ENCODE measurements at places on chromosomes 13 and 19.

DNA sequence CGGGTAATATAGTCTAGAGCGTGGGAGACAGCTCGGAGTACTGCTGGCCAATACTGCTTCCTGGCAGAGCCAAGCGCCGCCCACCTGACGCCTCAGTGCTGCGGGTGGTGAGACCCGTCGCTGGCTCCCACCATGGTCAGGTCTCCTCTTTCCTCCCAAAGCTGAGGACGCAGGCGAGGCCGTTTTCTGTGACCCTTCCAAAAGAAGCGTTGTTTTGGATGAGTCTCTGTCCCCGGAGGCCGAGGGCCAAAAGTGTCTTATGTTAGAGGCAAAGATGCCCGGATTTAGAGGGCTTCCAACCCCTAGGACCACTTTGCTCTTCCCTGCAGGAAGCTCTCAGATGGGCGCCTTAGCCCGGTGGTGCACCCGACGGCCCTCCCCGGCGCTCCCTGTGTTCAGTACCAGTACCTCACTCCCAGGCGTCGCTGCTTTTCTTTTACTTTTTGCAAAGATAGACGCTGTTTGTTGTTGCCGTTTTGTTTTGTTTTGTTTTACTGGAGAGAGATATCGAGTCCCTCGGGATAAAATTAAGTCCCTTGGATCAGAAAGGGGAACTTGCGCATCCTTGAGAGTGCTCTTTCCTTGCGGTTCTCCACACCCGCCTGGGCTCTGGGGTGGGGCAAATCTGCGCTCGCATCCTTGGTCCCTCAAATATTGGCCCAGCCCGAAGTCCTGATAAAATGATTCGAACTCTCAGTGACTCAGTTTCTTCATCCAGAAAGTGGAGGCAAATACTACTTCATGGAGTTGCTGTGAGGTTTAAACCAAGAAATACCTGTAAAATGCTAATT is 7.0 kb downstream of the PDX1 start:
- DNase-seq: no peak

- DNase-seq: no peak
Measured at GRCh38 chr19:14310055-14310454, 71.2 kb upstream of the ADGRE5 start.

DNA sequence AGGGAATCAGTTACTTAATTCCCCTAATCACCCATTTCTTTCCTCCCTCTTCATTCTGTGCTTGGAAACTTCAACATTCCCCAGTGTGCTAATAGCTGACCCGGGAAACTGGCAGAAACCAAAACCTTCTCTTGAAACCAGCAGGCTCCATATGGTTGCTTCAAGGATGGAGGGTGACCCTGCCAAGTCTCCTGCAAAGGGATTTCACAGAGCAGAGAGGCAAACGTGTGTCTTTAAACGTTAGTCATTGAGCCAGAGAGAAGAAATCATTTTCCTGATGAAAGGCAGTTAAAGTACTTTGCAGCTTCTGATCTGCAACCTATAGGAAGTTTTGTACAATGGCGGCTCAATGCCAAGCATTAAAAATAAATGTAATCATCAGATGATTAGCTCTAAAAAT is 220.9 kb downstream of the POU4F1 start:
- DNase-seq: no peak

DNA sequence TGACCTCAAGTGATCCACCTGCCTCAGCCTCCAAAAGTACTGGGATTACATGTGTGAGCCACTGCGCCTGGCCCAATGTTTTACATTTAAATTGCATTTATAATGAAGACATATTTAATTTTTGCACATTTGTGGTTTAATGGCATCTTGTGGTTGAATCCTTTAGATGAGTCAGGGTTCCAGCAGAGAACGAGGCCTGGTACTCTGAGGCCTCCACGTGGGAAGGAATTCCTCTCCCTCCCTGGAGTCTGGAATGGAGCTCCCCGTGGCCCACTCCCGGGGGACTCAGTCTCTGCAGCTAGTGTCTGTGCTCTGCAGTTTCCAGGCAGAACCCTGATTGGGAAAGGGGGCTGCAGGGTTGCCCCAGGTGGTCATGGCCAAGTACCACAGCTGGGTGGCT is 24.2 kb downstream of the ZFR2 start:
- DNase-seq: no peak

DNA sequence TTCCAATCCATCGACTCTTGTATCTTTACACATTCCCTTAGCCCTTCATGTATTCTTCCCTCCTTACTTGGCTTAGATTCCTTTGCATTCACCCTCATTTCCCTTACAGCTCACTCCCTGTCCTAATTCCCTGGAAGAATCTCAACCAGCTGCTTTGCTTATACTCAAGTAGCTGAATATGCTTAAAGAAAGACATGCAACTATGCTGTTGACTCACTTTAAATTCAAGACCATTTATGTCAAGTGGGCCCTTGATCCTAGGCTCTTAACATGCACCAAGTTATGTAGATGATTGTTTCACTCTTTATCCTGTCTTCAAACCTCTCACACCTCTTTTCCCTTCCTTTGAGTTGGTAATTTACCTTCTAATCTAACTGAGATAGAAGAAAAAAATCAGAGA is 7.4 kb downstream of the CCDC122 start:
- no peak for DNase-seq

DNA sequence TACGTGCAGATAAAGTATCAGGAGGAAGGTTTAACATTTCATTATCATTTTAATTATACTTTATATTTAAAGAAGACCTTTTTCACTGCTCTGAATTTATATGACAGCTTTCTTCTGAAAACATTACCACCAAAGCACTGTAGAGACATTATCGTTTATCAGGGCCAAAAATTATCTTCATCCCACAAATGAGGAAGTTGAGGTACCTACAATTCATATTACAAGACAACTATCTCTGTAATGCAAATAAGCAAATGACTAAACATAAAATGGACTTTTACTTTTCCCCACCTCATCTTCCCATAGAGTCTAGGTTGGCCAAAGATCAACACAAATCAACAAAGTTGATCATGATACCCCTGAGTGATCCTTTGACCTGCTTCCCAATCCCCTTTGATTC is 30.9 kb upstream of the SMAD9 start:
- no peak for DNase-seq

- no peak for DNase-seq
Measured at GRCh38 chr19:40808497-40808896, 9.5 kb downstream of the EGLN2 start.

DNA sequence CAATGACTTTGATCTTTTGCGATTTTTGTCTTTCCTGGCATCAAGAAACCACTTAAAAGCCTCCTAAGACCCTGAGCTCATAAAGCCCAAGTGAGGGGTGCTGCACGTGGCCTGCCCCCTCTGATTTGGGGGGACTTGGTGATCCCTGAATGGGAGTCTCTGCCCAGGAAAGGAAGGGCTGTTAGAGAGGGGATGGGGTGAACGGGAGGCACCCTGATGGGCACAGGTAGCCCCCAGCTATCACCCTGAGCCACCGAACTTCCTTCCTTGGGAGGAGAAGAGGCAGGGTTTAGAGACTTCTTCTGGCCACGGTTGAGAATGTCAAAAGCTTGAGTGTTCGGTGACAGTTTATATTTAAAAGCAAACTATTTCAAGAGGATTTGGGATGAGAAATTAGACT is 305.5 kb downstream of the ZNF536 start:
- DNase-seq: no peak

- no peak for DNase-seq
Measured at GRCh38 chr13:113499936-113500335, 9.4 kb upstream of the DCUN1D2 start.

DNA sequence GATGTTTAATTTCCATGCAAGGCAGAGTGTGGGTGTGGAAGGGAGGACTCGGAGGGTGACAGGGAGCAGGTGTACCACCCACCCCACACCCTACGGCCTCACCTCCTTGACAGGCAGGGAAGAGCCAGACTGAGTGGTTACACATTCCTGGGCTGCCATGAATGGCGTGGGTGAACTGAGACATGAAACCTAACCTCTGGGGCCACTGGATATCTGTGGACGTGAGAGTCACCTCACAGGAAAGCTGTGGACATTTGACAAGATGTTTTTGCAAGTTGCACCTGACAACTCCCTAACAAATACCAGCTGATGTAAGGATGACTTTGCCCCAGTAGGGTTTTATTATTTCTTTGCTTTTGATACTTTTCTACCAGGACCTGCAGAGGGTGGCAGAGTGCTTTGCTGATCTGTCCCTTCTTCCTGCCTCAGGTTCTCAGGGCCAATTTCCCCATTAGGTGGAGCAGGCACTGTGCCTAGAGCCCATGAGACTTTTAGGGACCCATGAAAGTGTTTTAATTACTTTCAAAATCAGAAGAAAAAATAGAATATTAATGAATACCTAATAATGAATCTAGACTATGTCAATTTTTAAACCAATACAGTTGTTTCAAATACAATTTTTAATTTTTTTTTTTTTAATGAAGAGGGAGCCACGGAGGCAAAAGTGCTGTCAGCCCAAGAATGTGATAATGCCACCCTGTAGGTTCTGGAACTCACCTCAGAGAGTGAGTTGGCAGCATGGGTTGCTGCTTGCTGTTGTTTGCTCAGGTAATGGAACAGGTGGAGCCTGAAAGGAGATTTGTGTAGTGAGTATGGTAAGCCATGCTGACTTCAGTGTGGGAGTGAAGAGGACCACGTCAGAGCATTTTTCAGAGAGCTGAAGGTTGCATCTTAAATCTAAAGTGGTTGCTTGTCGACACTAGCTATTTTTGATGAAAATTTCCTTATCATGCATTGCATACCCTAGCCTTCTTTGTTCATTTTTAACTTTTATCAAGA is 58.0 kb upstream of the CYSLTR2 start:
- DNase-seq: peak; percentile 7

DNA sequence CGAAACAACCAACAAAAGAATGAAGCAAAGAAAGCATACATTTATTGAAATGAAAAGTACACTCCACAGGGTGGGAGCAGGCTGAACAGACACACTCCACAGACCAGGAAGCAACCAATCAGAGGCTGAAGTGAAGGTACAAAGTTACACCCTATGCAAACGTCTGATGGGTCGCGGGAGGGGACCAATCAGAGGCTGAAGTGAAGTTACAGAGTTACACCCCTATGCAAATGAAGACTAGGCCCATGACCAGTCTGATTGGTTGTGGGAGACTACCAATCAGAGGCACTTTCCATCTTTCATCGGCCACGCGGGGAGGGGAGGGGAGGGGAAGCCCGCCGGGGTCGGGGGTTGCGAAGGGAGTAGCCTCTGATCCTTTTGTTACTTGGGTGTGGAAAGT is 12.4 kb upstream of the FBL start:
- no peak for DNase-seq

DNA sequence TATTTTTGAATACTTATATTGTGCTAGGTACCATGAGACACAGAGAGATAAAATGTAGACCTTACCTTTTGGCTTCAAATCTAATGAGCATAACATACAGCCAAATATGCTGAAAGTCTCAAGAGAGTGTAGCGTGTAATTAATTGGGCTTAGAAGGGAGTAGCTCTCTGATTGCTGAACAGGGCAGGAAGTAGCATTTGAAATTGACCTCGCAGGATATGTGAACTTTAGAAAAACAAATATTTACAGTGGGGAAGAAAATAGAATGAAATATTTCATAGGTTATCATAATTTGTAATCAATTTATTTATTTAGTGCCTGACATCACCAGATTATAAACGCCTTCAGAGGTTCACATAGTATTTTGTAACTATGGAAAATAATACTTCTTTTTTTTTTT is 327.1 kb downstream of the RFC3 start:
- DNase-seq: no peak

GRCh38 chr19:23800271-23800670 is 41.6 kb upstream of the ZNF681 start:
- no peak for DNase-seq

DNA sequence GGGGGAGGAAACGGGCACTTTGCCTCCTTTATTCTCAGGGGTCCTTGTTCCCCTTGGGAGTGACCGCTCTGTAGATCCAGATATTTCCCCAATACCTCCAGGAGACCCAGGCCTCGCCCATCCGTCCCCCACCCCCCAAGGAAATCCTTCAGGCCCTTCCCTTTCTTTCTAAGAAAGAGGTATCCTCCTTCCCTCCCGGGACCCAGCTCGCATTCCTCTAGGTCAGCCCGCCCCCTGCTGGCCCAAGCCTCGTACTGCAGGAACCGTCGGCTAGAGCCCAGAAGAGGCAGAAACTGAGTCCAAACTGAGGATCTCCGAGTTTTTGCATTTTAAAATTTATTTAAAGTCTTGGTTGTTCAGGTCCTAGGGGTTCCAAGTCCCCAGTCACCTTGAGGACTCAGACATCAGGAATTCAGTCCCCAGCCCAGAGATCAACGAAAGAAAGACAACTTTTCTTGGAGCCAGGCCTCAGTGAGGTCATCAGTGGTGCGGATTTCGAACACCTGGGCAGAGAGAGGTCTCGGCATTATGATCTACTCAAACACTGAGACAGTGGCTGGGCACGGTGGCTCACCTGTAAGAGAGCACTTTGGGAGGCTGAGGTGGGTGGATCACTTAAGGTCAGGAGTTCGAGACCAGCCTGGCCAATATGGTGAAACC is 7.5 kb upstream of the LRFN1 start:
- DNase-seq: peak; percentile 63

- DNase-seq: no peak
Measured at GRCh38 chr13:106329941-106330340, 205.5 kb downstream of the EFNB2 start.

GRCh38 chr13:78816592-78816991 is 157.6 kb upstream of the OBI1 start:
- no peak for DNase-seq

GRCh38 chr13:64075543-64076271 is 2660.1 kb upstream of the PCDH20 start:
- no peak for DNase-seq

- DNase-seq: no peak
Measured at GRCh38 chr19:51020988-51021651, 1.6 kb upstream of the KLK10 start.

DNA sequence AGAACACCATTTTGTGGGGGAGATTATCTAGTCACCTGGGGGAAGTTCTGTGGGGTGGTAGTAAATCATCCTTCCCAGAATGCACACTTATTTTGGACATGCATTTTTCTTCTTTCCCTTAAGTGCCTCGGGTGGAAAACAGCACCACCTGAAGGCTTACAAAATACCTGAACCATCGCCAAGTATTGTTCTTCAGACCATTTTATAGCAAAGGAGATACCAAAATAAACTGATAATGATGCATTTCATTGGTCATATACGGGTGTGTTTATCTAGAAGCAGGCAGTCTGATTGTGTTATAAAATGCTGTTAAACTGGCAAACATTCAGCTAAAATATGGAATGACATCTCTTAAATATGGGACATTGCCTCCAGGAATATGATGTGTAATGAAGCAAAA is 1034.7 kb downstream of the SLITRK1 start:
- DNase-seq: no peak

DNA sequence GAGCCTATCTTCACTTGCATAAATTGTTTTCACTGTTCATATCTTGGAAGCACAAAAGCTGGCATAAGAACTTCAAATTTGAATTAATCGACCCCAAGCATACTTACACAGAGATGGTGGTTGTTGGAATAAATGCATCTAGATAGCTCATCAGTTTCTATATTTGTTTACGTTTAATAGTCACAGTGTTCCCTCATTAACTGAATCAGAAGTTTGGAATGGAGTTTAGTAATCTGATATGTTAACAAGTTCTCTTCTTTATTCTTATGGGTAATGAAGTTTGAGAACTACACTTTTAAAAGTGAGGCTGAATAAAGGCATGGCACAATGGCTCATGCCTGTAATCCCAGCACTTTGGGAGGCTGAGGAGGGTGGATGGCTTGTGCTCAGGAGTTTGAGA is 886.7 kb upstream of the PCDH20 start:
- no peak for DNase-seq

Measured in stimulated activated CD8-positive, alpha-beta memory T cell treated with anti-CD3 and anti-CD28 coated beads, Interleukin-15, amount 100 ng/mL, for 4 hours (primary cell).